DND-41 (cell line): ENCODE measurements at places on chromosomes 5 and 9.

GRCh38 chr5:74995926-74996325 lies 56.4 kb downstream of the GCNT4 start:
- DNase-seq: no peak

DNA sequence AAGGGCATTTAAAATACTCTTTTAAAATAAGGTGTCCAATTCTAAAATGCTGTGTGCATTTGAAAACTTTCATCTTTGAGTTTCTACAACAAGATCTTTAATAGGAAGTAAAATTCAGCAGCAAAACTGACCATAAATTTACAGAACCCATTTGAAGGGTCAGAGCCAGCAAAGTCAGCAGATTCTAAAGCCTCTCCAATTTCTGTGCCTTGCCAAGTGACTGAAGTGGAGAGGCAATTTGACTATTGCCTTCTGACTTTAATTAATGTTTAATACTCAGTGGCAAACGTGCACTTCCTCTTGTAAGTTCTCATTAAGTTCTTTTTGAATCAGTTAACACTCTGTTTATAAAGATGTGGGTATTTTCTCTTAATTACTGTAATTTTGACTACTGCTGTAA lies 155.2 kb downstream of the BAAT start:
- no peak for DNase-seq

DNA sequence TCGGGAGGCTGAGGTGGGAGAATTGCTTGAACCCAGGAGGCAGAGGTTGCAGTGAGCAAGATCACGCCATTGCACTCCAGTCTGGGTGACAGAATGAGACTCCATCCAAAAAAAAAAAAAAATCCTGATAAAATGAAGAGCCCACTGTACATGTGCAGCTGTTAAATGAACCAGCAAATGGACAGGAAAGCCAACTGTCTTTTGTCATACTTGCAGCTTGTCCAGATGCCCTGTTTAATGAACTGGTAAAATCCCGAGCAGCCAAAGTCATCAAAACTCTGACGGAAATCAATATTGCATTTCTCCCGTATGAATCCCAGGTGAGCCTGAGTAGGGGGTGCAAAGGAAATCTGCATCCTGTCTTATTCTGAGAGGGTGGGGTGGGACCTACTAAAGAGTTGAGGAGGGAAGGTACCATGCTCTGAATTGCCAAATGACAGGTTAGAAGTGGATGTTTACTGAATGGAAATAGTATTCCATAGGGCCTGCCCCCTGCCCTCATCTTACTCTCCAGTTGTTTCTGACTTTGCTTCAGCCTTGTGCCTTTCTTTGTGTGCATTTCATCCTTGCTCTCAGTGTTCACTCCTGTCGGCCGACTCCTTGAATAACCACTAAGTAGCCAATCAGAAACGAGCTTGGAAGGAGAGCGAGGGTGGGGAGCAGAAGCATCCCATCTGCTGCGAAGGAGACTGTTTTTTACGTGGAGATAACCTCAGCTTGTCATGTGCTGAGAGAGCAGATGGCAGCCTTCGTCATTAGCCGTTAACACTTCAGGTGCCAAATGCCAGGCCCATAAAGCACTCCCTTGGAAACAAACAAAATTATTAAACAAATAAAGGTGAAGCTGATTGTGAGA lies 45.7 kb upstream of the CFAP157 start:
- no peak for DNase-seq

DNA sequence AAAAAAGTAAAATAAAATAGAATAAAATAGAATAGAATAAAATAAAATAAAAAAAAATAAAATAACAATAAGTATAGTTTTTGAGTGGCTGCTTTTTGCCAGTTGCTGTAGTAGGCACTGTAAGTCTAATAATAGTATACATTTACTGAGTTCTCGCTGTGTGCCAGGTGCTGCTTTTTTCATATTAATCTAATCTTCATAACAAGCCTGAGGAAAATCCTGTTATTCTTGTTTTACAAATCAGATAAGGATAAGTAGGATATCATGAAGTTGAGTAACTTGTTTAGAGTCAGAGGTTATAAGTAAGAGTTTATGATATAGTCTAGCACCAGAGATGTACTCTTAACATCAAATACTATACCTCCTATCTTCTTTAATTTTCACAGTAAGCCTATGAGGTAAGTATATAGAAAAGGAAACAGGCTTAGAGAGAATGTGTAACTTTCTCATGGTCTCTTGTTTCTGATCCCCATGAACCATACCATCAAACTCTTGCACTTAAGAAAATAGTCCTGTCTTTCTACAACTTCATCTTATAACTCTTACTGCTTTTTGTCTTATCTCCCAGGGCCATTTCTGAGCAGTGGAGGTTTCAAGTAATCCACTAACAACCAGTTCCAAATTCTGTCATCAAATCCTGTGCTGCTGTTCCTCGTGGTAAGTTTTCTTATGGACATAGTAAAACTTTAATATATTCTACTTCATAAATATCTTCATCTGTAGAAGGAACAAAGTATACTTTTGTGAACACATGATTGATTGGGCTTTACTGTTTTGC lies 18.7 kb downstream of the RMI1 start:
- no peak for DNase-seq

- DNase-seq: no peak
These were observed 614.1 kb downstream of the EBF1 start for GRCh38 chr5:158485604-158486081.

DNA sequence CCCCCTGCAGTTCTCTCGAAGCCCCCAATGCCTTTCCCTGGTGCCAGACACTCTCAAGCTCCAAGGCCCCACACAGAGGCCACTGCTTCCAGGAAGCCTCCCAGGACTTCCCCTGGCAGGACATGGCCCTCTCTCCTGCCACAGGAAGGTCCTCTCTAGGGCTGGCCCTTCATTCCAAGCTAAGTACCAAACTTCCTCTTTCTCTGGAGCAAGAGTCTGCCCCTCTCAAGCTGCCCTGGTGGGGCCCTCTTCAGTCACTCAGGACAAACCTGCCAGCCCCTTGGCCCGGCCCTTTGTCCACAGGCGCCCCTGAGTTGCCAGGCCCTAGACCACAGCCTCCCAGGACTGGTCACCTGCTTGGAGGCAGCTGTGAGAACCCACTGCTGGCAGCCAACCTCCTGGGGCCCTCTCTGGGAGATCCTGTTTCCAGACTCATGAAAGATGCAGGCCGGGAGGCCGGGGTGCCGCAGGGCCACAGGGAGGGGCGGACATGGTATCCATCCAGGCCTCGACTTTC lies 6.6 kb downstream of the NINJ1 start:
- DNase-seq: no peak

GRCh38 chr5:96637196-96637595 lies 25.0 kb upstream of the CAST start:
- DNase-seq: no peak

DNA sequence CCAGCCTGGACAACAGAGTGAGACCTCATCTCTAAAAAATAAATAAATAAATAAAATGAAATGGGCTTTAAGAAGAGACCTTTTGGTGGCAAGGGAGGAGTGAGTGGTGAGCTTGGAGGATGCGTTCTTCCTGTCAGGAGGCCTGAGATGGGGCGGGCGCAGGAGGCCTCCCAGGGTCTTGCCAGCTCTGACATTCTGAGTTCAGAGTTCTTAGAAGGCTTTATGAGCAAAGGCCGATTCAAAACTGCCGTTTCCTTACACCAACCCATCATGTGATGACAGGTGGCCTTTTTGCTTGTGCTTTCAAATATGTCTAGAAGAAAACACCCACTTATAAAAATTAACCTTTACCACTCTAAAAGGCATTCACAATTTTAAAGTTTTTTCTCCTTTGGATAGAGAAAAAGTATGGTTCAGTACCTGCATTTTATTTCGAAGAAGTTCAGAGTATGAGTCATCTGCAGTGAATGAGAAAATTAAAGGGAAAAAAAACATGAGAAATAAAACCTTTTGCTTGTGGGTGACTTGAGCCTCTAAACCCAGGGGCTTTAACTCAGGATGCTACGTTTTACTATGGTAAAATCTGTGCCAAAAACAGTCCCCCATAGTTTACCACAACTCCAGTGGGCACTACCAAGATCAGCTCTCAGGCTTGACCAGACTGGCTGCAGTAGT lies 157.4 kb upstream of the OTULINL start:
- DNase-seq: no peak

DNA sequence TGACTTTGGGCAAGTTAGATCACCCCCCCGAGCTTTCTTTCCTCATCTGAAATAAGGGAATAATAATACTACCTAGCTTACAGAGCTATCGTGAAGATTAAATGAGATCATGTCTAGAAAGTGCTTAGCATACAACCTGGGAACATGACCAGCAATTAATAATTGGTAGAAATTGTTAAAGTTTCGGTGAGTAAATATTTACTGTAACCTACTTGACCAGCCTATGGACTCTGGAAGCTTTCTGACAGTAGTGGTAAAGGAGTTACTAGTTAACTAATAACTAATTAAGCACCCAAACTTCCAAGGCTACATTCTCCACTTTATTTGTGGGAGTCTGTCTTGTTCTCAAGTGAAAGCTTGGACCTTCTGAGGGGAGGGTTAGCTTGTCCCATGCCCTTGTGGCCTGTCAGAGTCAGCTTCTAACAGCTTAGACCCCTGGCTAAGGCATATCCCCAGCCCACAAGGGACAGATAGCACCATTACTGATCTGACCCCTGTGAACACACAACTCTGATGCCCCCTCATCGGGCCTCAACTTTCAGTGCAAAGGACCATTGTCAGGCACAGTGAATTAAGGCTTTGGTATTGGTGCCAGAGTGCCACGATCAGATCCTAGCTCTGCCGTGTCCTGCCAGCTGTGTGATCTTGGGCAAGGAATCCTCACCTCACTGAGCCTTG lies 58.7 kb upstream of the SAP30L start:
- DNase-seq: no peak

GRCh38 chr9:83299571-83299970 lies 236.6 kb upstream of the RASEF start:
- no peak for DNase-seq

DNA sequence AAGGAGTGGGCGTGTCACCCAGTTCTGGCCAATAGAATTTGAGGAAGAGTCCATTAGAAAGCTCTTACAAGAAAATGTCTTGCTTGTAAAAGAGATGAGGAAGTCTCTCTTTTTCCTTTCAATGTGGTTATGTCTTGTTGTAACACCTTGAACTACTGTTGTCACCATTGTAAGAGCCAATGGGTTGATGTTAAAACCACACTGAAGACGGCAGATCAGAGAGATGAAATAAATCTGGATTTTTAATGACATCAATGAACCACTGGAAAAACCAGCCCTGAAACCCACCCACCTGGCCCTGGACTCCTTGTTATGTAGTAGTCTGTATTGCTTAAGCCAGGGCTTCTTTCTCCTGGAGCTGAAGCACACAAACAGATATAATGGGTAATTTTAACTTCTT lies 83.8 kb upstream of the ERCC6L2 start:
- DNase-seq: no peak

GRCh38 chr9:80615964-80616363 lies 1044.2 kb downstream of the TLE4 start:
- no peak for DNase-seq

- no peak for DNase-seq
These were observed 68.9 kb upstream of the ANKRD55 start for GRCh38 chr5:56302027-56302426.

- peak; percentile 38 for DNase-seq
These were observed 5.0 kb upstream of the RNF44 start for GRCh38 chr5:176542135-176542595.

GRCh38 chr5:13704396-13704795 lies 240.1 kb downstream of the DNAH5 start:
- DNase-seq: no peak

DNA sequence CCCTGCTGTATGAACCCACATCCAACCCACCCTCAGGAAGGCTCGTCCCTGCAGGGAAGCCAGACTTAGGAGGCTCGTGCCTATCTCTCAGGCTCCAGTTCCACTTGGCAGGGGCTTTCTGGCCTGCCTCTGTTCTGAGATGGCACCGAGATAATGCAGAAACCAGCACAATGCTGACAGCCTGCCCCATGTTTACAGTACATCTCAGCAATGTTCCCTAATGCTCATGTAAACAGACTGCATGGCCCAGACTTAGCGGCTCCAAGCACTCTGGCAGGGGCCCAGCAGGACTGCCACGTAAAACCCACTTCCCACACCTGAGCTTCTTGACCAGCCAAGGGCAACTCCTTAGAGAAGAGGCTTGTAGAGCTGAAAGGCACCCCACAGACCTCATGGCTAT lies 499.5 kb upstream of the BRINP1 start:
- no peak for DNase-seq

DNA sequence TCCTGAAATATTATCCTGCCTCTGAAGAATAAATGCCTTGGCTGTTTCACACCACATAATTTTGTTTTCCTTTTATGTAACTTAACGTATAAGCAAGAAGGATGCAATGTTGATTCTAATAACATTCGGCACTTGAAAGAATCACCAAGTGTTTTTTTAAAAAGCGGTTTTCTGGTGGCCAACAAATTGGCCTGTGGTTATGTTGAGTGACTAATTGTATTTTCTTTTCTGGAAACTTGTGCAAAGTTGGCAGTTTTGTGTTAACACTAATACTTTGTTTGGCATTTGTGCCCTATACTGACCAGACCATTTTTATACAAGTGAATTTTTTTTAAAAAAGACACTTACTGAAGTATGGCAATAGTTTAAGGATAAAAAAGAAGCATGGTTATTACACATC lies 452.7 kb downstream of the BNC2 start:
- no peak for DNase-seq

GRCh38 chr9:21081451-21081850 lies 3.7 kb upstream of the IFNB1 start:
- DNase-seq: peak; percentile 22

GRCh38 chr5:43583724-43584123 lies 19.3 kb upstream of the NNT start:
- DNase-seq: no peak

DNA sequence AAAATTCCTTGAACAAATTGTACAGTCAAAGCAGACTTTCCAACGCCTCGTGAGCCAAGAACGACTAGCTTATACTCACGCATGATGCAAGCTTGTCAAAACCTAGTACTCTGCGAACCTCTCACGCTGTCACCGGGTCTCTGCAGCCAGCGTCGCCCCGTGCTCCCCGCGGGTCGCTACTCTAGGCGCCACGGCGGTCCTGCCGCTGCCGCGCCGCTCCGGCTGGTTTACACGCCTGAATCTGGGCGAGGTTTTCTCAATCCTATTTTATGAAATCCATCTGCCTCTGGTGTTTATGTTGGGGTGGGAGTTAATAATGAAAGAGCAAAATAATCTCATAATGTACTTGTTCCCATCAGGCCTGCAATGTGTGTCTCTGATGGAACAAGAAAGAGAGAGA lies 90.9 kb downstream of the SV2C start:
- DNase-seq: no peak

- no peak for DNase-seq
These were observed 43.2 kb downstream of the KIF4B start for GRCh38 chr5:155056644-155057269.

- DNase-seq: no peak
These were observed 359.2 kb upstream of the ACTBL2 start for GRCh38 chr5:57841676-57842363.

DNA sequence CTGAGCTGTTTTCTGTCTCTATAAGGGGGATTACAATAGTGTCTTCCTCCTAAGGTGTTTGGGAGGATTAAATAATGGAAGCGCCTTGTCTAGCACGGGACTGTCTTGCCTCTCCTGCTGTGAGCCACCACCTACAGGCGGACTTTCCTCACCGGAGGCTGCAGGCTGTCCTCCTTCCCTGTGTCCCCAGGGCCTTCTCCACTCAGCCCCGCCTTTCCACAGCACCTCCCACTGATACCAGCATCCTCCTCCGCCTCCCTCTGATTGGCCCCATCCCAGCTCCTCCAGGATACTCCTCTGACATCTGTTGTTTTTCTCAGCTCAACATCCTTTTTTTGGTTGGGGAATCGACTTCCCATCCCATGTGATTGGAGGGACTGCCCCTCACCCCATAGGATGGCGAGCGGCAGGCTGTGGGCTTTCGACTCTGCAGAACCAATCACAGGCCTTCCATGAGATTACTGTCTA lies 851 bp upstream of the ZDHHC12 start:
- peak; percentile 62 for DNase-seq
